ENCODE measurements at places on chromosomes 12 and 14.

- DNase-seq = no peak
Measured at GRCh38 chr12:28121433-28121832, 68.8 kb upstream of the CCDC91 start.

DNA sequence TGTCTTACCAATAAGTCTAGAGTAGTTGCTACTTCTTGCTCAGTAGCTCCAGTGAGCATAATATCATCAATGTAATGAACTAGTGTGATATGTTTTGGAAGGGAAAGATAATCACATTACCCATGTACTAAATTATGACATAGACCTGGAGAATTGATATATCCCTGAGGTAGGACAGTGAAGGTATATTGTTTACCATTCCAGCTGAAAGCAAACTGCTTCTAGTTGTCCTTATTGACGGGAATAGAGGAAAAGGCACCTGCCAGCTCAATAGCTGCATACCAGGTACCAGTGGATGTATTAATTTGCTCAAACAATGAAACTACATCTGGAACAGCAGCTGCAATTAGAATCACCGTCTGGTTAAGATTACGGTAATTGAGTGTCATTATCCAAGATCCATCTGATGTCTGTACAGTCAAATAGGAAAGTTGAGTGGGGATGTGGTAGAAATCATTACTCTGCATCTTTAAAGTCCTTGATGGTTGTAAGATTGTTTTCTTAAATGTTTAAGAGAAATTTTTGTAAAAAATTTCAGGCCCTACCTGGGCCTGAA, 100.0 kb upstream of the ARHGAP5 start:
- DNase-seq = no peak

DNA sequence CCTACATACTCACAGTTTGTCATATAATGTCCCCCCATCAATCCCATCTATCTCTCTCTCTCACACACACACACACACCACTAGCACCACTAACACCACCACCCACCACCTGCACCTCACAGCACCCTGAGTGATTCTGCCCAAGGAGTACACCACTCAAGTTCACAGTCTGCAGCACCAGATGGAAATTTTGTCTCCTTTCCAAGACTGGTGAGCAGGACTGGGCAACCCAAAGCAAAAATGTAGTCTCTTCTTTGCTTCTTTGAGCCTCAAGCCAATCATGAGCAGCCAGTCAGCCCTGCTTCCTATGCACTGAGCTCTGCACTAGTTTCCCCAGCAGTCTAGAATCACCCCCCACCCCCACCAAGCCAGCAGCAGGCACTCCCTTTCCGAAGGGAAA, 15.0 kb upstream of the ARMH4 start:
- no peak for DNase-seq

GRCh38 chr12:52525661-52526499, 5.7 kb upstream of the KRT5 start:
- no peak for DNase-seq

DNA sequence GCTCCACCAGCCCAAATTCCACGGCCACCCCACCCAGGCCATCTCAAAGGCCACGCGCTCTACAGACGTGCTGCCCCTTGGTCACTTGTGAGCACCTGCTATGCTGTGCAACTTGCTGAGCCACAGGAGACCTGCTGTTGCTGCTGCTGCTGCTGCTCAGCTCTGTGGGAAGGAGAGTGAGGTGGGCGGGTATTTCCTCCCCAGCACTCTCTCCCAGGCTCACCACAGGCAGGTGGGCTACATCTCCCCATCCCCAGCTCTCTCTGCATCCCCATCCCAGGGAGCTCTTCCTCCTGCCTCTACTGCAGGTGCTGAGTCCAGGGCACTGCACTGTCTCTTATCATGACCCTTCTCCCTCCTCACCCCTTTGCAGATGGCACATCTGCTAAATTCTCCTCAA, 306.9 kb downstream of the BCL11B start:
- no peak for DNase-seq

DNA sequence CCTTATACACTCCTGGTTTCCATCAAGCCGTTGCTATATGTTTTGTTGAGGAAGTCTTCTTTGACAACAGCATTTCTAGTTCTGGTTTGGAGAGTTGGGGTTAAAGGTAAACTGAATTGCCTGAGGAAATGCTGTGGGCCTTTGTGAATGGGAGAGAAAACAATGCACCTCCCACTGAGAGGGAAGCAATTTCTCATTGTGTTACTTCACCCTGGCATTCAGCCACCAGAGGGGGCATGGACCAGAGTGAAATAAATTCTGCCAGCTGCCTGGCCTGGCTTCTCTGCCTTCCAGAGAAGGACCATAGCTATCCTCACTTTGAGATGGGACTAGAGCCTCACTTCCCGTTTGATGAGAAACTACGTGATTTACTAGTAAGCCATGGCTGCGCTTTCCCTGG, 475.3 kb downstream of the EGLN3 start:
- DNase-seq = peak; percentile 1

GRCh38 chr12:116400636-116401372, 123.3 kb upstream of the MED13L start:
- DNase-seq = no peak

DNA sequence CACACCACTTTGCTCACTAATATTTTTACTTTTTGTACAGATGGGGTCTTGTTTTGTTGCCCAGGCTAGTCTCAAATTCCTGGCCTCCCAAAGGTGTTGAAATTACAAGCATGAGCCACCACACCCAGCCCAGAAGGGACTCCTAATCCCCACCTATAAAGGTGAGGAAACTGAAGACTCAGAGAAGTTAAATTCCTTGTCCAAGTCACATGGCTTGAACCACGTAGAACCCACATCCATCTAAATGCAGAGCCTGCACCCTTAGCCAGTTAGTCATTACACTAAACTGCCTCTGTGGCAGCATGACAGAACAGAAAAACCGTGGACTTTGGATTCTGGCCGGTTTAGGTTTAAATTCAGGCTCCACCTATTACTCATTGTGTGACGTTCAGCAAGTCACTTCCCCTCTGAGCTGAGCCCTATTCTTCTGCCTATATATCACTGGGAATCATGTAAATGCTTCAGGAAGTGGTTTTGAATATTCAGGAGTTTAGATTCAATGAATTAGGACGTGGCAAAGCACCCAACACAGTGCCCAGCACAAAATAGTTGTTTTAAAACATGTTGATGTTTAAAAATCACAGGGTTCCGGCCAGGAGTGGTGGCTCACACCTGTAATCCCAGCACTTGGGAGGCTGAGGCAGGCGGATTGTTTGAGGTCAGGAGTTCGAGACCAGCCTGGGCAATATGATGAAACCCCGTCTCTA, 3.0 kb upstream of the CORO1C start:
- peak; percentile 24 for DNase-seq

DNA sequence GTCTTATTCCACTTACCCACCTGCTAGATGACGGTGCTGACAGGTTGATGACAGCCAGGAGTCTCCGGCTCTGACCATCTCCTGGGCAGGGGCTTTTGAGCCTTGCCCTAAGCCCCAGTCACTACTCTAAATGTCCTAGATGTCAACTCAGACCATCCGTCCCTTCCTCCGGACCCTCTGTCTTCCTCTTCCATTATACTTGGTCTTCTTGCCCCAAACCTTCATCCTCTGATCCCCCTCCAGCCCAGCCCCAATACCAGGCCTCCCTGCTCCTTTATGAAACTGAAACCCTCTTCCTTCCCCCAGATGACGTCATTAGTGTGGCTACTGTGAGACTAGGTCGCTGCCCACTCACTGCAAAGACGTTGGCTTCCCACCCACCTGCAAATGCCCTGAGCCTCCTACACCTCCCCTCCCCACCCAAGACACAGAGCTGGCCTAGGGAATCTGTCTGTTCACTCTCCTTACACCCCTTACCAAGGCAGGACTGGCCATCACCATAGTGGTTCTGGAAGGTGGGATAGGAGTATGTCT, 10.1 kb downstream of the KRT71 start:
- no peak for DNase-seq

DNA sequence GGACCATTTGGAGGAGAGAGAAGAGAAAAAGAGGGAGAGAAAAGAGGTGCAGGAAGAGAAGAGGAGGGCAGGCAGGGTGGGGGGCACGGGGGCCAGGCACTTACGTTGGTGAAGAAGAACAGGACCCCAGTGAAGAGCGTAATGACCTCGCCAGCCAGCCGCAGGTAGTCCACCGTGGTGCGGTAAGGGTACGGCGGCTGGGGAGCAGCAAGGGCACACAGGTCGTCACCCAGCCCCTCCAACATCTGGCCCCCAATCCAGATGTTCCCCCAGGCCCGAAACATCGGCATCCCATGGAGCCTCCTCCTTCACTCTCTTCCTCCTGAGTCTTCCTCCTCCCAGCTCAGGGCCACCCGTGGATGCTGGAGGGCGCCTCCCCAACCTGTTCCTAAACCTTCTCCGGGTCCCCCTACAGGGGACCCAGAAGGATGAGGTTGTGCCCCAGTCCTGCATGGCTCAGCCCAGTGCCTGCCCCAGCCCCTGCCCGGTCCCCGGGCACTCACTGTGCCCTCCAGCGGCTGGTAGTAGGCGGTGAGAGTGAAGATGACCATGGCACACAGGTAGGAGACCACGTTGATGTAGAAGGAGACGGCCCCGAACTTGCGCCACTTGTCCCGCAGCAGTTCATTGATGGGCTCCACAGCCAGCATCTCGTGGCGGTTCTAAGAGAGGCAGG, 39.2 kb downstream of the TRPV4 start:
- no peak for DNase-seq

DNA sequence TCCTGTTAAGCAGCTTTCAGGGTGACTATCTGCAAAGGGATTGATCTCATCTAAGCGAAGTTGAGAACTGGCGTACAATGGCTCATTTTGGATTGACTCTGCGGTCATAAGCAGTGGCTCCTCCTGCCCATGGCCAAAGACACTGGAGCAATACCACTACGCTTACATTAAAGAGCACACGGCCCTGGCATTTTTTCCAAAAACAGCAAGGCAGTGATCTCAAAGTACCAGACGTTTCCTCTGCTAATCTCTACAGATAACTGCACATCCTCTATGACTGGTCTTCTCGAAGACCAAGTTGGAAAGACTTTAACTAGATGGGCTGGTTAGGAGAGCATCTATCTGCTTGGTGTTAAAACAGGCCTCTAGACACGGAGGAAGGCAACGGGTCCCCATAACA, 2.7 kb downstream of the PITPNM2 start:
- no peak for DNase-seq

DNA sequence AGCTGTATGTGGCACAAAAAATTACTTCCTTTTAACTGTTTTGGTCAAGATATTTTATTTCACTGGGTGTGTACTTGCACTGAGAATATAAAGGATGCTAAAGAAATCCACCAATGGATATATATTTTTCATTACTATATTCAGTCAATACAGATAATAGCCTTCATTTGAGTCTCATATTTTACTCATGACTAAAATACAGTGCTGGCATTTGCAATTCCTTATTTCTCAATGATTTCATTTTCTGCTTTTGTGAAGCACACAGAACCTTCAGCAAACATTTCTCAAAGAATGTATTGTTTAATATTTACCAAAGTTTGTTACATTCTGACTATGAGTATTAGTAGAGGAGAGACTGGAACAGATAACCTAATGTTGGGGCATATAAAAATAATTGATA, 93.2 kb upstream of the SOX5 start:
- no peak for DNase-seq

DNA sequence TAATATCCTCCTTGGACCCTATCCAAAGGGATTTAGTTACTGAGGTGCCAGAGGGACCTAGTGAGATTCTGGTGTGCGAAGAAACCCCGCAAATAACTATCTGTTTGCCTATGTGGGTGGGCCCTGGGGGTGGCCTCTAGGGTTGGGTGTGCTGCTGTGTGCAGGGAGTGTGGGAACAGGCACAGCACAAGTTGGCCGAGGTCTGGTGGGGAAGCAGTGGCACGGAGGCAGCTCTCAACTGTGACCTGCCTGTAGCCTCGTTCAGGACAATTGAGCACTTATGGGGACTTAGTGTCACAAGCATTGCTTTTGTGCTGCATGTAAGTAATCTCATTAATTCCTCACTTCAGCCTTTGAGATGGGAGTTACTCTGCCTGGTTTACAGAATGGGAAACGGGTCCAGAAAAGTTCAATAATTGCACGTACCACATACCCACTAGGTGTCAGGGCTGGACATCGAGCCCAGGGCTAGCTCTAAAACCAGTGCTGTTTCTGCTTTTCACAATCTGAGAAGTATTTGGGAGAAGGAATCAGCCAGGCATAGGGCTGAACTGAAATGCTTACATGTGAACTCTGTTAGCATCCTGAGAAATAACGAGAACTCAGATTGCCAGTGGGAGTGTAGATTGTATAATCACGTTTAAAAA, 58.8 kb downstream of the TECPR2 start:
- DNase-seq = no peak

- DNase-seq = no peak
Measured at GRCh38 chr14:101071493-101071906, 168.0 kb upstream of the RTL1 start.

DNA sequence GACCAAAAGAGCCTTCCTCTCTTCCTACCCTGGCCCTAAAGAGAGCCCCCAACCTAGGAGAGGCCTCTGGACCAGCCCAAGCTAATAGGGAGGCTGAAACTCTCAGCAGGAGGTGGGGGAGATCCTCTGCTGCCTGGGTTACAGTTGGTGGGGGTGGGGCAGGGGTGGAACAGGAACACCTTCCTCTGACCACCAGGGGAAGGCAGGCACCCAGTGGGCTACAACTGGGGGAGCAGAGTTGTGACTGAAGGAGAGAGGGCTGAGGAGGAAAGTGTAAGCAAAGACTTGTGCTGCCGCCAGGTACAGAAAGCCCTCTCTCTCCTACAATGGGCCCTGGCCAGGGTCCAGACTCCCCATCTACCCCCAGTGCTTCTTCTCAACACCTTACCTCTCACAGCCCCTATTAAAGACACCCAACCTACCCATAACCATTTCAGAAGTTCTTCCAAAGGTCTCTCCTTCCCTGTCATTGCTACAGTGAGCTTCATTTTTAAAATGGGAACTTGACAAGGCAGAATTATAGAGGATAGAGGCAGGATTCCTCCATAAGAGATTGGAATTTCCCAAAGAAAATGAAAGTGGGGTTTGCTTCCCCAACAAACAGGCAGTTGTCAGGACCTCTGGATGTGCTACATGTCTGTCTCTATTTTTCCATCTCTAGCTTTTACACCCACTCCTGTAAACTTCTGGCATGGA, 1.4 kb downstream of the MYO1A start:
- no peak for DNase-seq

DNA sequence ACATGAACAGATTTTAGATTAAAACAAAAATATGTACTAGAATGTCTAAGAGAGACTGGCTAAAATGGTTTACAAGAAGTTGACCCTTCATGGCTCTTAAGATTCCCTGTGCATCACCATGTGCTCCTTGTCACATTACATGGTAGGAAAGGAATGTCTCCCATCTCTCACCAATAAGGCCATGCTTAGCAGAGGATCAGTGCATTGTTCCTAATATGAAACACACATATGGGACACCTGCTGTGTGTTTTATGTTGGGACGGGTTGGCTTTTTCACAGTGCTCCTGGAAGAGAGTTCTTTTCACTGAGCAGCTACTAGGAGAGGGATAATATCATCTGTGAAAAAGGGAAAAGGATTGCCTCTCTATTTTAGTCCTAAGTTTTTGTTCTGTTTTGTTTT, 9.6 kb downstream of the PFKM start:
- no peak for DNase-seq

- DNase-seq = no peak
Measured at GRCh38 chr14:89813617-89814031, 140.9 kb downstream of the EFCAB11 start.
